ENCODE measurements at places on chromosomes 13 and 19. TPM values are rescaled to one million over a fixed set of nuclear protein-coding genes. Genes with fewer than 3 reads are reported as not detected.
A peak's percentile ranks its signal among the peaks of the same experiment; 100 is the strongest.

- no peak for DNase-seq
Observed at GRCh38 chr19:35656700-35657099, 8.6 kb downstream of the COX6B1 start.

GRCh38 chr13:97015661-97016350, 21.5 kb upstream of the OXGR1 start:
- no peak for DNase-seq

GRCh38 chr13:33092073-33092987, 76.1 kb downstream of the KL start:
- no peak for DNase-seq

GRCh38 chr13:95191821-95192563, 109.3 kb downstream of the ABCC4 start:
- DNase-seq: peak; percentile 42

DNA sequence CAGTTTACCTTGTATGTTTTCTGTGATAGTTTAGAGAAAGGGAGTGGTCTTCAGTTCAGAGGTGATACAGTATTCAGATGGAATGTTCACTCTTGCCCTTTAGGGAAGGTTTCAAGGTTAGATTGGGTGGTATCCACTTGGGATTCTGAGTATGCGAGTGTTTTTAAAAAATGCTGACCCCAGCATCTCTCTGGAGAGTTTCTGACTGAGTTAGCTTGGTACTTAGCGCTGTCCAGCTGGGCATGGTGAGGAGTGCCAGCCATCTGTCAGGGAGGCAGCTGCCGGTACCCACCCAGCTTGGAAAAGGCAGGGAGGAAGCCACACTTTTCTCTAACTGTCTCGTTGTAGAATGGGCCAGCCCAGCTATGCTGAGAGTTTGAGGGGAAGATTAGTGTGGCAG, 63.3 kb downstream of the ARHGEF7 start:
- no peak for DNase-seq

DNA sequence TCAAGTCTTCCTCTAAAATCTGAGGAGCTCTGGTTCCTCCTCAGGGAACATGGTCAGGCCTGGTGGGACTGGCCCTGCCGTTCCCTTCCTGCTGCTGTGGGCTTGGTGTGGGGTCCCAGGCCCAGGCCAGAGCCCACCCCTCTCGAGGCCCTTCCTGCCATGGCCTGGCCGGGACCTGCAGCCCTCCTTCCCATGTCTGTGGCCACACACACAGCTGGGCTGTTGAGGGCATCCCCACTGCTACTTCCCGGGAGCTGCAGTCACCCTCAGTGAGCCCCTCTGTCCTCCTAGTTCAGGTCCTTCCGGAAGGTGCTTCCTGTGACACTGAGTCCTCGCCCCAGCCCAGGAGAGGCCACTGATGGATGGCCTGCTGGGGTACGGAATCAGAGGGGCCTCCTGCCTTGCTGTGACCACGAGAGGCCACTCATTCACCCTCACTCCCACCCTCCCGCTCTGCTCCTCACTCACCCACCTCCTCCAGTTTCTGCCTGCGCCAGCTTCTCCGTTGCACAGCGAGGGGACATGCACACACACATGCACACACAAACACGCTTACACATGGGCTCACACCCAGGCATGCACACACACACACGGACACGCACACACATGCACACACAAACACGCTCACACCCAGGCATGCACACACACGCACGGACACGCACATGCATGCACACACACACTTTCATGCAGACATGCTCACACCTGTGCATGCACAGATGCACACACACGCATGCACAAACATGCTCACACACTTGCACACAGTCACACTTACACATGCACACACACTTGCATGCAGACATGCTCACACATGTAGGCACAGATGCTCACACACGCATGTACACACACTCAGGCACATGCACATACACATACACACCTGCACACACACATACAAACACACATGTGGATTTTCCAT, 7.3 kb upstream of the MCF2L start:
- DNase-seq: no peak

DNA sequence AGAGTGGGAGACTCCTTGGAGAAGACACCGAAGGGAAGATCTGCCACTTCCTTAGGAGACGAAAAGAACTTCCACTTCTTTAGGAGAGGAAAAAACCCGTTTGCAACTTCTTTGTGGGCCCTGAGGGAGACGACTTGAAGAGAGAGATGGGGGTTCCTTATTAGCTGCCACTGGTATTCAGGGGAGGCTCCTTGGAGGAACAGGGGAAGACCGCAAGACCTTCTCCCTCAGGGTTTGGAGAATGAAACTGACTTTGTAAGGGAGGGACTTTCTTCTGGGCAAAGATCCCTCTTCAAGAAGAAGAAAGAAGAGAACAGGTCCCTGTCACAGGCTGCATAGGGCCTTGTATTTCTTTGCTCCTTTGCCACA, 416 bp downstream of the BCKDHA start:
- DNase-seq: no peak

PCDH9 gene
- 5.6 TPM for total RNA-seq

PLIN4 gene
- total RNA-seq: 1.4 TPM

Data from H4 (cell line).